IMR-90 (cell line): ENCODE measurements at places on chromosomes 11 and 22. TPM values are rescaled to one million over a fixed set of nuclear protein-coding genes. Genes with fewer than 3 reads are reported as not detected.

GRCh38 chr11:125123947-125124617, 12.7 kb upstream of the TMEM218 start:
- DNase-seq: peak; percentile 32

GRCh38 chr11:62340269-62340901, 3.1 kb downstream of the ASRGL1 start:
- DNase-seq: peak; percentile 45

DNA sequence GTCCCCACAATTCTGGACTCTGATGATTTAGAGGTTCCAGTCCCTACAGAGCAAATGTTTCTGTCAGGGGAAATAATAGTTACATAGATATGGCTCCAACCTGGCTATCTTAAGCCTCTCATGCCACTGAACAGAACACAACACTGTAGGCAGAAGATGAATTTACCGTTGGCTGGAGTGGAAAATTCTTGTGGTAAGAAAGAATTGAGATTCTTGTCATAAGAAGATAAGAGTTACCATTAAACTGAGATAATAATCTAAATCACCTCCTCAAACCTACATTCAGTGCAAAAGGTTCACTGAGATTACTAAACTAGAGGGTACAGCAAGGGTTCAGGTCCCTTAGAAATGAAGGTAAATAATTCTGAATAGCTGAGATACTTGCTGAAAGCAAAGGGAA, 10.1 kb upstream of the NAALAD2 start:
- DNase-seq: no peak

DNA sequence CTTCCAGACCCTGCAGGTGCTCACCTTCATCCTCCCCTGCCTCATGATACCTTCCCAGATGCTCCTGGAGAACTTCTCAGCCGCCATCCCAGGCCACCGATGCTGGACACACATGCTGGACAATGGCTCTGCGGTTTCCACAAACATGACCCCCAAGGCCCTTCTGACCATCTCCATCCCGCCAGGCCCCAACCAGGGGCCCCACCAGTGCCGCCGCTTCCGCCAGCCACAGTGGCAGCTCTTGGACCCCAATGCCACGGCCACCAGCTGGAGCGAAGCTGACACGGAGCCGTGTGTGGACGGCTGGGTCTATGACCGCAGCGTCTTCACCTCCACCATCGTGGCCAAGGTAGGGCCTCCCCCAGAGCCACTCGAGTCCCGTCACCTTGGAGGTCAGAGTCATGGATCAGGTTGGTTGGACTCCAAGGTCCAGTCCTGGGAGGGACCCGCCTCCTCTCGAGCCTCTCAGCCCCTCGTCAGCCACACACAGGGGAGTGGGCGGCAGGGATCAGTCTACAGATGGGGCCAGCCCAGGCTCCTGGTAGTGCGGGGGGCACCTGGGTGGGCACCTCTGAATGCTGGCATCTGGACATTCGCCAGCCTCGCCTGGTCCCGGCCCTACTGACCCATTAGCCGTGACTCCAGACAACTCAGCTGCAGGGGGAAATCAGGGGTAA, 34.8 kb upstream of the SLC22A12 start:
- no peak for DNase-seq

DNA sequence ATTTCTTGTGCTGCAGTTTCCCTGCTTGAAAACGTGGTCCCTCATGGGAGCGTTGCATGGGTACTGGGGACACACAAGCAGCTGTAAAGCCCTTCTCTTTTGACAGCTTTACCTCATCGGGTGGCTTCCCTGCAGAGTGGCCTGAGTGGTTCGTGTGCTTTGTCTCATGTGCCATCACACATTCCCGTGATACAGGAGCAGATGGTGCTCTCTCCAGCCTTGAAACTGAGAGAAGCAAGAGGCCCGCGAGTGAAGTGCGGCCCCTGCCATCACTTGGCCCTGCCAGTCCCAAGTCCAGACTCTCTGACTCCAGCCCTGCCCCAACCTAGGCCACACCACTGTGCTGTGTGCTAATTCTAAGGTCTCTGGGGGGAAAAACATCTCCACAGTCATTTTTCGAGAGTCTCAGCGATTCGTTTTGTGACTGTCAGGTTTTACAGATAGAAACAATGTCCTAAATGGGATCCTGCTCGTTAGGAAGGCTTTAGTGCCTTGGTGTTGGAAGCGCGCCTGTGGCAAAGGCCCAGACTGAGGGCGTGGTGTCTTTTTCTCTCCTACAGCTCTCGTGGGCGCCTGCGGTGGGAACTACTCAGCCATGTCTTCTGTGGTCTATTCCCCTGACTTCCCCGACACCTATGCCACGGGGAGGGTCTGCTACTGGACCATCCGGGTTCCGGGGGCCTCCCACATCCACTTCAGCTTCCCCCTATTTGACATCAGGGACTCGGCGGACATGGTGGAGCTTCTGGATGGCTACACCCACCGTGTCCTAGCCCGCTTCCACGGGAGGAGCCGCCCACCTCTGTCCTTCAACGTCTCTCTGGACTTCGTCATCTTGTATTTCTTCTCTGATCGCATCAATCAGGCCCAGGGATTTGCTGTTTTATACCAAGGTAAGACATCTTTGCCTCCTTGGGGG, 64.2 kb downstream of the KREMEN1 start:
- no peak for DNase-seq

GRCh38 chr11:113045146-113045545, 83.9 kb downstream of the NCAM1 start:
- no peak for DNase-seq

CLMP gene
- 78.9 and 95.7 TPM in 2 replicates for polyA plus RNA-seq

ARFGAP2 gene
- polyA plus RNA-seq: 35.1 and 54.7 TPM in 2 replicates

MUC6 gene
- not detected in 2 replicates for polyA plus RNA-seq
